ENCODE measurements at places on chromosomes 12 and 14.
A peak's percentile ranks its signal among the peaks of the same experiment; 100 is the strongest.

GRCh38 chr14:32197919-32198318, 3.9 kb upstream of the RNU6-7 start:
- DNase-seq, result no peak

DNA sequence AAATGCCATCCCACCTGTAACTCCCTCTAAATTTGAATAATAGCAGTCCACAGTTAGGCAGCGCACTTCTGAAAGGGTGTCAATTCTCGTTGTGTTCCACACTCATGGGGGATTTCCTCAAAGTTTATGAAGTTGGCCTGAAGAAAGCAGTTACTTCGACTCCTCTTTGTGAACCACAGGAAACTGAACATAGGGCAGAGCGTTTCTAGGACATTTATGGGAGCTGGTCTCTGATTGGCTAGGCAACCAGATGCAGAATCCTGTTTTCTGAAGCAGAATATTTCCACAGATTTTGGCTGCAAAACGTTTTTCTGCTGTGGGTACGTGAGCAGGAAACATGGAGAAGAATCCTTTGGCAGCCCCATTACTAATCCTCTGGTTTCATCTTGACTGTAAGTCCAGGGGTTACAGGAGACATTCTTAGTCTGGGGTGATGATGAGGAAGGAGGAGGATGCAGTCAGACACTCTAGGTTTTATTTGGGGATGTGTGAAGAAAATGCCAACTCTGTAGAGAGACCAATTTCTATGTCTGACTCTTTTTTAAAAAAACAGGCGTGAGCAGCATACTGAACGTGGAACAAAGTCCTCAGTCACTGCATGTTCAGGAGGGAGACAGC, 431.5 kb upstream of the OR4E1 start:
- no peak for DNase-seq

GRCh38 chr12:112892856-112893255, 13.9 kb upstream of the OAS1 start:
- DNase-seq, result no peak

GRCh38 chr14:103755060-103755459, 39.5 kb downstream of the ZFYVE21 start:
- no peak for DNase-seq

- peak; percentile 41 for DNase-seq
Observed at GRCh38 chr12:120468325-120468820, 1.2 kb downstream of the SRSF9 start.

Measured in kidney glomerular epithelial cell (primary cell).